ENCODE measurements at places on chromosomes 12 and 14.

GRCh38 chr12:40693207-40693821 is 1.1 kb downstream of the CNTN1 start:
- DNase-seq: no peak

GRCh38 chr14:101875727-101876554 is 88.4 kb upstream of the DYNC1H1 start:
- no peak for DNase-seq

DNA sequence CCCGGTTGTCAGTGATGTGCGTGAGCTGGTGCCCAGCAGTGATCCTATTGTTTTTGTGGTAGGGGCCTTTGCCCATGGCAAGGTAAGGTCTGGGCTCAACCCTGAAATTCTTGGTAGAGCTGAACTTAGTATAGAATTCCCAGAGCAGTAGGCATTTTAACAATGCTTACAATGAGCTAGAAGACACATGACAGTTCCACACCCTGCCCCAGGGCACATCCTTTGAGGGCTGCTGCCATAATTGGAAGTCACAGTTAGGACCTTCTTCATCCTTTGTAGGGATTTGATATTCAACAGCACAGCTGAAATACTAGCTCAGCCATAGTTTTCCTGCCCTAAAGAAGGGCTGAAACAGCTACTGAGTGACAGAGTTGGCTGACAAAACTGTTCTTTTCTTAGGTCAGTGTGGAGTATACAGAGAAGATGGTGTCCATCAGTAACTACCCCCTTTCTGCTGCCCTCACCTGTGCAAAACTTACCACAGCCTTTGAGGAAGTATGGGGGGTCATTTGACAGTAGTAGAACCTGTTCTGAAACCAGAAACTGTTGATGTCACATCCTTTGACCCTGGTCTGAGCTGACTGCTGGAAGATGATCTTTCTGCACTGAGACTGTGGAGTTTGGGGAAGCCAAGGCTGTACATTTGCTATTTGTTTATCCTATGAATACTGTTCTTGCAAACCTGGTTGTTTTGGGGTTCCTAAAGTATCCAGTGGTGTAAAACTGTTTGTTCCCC is 4.8 kb downstream of the EMG1 start:
- DNase-seq: no peak

- no peak for DNase-seq
These were observed at the start of gene FGF23 for GRCh38 chr12:4379405-4379804. TSS of gene FGF23 (minus strand) at chr12:4379712. CDS start at chr12:4379582, 130 bp downstream.

DNA sequence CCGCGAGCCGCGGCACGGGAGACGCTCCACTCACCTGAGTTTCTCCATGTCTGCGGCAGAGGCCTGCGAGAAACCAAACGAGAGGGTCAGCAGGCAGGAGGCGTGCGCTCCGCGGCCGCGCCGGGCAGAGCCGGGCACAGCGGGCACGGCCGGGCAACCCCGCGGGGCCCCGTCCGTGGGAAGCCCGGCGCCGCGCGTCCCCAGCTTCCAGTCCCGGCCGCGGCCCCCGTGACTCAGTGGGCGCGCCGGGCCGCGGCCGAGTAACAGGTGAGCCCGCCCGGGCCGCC is 19.4 kb downstream of the BEGAIN start:
- no peak for DNase-seq

- DNase-seq: no peak
These were observed 35.6 kb downstream of the ANO4 start for GRCh38 chr12:100830003-100830795.

DNA sequence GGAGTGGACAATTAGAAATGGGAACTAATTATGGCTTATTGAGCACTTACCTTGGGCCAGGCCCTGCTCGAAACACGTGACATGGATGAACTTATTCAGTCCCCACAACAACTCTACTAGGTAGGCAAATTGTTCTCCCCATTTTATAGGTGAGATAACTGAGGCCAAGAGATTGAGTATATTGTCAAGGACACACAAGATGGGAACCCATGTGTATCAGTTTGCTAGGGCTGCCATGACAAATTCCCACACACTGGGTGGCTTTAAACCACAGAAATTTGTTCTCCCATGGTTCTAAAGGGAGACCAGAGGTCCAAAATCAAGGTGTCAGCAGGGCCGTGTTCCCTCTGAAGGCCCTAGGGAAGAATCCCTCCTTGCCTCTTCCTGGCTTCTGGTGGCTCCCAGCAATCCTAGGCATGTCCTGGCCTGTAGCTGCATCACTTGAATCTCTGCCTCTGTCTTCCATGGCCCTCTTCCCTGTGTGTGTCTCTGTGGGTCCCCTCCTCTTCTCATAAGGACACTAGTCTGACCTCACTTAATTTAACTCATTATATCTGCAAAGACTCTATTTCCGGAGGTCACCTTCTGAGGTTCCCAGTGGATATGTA is 128.8 kb downstream of the CHST11 start:
- no peak for DNase-seq

DNA sequence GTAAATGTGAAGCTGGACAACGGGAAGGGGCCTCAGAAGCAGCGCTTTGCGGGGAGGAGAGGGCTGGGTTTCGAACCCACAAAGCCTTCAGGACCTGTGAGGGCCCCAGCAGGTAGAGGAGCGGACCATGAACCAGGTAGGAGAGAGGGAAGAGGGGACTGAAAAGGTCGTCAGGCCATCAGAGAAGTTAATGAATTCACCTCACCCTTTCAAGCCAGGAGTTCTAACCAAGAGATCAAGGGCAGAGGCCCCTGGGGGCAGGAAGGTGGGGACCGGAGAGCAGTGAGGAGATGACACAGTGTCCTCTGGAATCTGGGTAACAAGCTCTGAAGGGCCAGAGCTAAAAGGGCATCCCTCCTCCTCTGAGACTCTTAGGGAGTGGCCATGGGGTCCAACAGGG is 19.4 kb downstream of the SERPINA1 start:
- no peak for DNase-seq

DNA sequence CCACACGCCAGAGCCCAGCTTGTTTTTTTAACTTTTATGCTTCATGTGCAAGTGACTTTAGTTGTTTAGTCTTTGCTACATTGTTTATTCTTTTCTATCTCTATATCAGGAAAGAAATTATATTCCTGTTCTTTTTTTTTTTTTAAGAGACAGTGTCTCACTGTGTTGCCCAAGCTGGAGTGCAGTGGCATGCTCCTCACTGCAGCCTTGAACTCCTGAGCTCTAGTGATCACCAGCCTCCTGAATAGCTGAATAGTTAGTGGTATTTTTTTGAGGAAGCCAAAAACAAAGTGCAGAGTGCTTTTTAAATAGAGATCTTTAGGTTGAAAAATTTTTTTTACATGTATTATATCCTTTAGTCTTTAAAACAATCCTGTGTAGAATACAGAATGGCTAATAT is 58.2 kb downstream of the ETNK1 start:
- DNase-seq: no peak

DNA sequence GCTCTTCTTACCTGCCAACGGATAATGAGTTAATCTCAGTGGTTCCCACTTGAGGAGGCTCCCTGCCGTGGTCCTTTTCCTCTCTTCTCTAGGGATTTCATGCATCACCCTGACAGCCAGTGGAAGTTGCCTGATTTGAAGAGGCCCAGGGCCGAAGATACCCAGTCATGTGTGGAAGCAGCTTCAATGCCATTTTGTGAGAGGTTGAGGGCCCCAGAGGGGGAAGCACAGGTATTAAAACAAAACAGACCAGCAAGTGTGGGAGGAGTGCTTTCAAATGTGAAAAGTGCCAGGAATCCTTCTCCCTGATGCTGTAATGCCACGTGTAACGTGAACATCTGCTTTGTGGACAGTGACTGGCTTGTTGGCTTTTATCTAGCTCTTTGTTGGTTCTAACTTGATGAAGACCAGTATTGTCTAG is 1.5 kb downstream of the TCP11L2 start:
- no peak for DNase-seq

- DNase-seq: no peak
These were observed 470.8 kb downstream of the NELL2 start for GRCh38 chr12:44405297-44405696.

DNA sequence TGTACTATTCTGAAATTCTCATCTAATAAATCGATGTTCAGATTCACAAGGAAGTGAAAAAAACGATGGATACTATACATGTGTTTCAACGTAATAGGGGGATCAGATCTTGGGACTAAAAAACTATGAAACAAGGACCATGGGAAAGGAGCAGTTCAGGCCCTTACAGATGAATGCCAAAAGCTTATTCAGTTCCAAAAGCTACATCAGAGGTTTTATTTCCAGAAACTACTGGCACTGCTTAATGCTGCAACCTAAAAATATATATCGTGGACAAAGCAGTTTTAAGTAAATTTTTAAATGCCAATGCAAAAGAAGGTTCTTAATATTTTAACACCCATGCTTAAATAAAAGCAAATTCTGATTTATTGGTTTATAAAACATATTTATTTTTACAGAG is 38.5 kb downstream of the LRIG3 start:
- no peak for DNase-seq

DNA sequence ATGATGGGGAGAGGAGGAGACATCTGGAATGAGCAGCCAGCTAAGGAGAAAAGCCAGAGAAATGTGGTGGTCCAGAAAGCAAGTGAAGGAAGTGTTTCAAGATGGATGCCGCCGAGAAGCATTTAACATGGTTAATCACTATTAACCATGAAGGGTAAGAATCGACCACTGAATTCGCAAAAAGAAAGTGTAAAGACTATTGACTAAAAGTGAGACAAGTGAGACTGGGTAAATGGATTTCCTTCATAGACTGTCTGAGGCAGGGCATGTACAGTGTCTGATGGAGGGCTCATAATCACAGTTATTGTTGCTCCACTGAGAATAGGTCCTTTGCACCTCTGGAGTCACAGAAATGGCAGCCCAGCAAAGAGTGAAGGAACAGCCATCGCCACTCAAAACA is 25.3 kb upstream of the CLMN start:
- no peak for DNase-seq

- DNase-seq: no peak
These were observed 1.5 kb upstream of the VAMP1 start for GRCh38 chr12:6471989-6472360.

- DNase-seq: no peak
These were observed 107.4 kb upstream of the NAV3 start for GRCh38 chr12:77723308-77723707.

Measured in stimulated activated CD8-positive, alpha-beta memory T cell treated with anti-CD3 and anti-CD28 coated beads, Interleukin-4, amount 100 ng/mL, for 1 hour (primary cell).